Thoracic aorta (tissue), 2 donors: ENCODE measurements at places on chromosomes 2 and 18.

GRCh38 chr2:129925381-129925780 lies 54.1 kb upstream of the RAB6C start:
- DNase-seq = no peak

DNA sequence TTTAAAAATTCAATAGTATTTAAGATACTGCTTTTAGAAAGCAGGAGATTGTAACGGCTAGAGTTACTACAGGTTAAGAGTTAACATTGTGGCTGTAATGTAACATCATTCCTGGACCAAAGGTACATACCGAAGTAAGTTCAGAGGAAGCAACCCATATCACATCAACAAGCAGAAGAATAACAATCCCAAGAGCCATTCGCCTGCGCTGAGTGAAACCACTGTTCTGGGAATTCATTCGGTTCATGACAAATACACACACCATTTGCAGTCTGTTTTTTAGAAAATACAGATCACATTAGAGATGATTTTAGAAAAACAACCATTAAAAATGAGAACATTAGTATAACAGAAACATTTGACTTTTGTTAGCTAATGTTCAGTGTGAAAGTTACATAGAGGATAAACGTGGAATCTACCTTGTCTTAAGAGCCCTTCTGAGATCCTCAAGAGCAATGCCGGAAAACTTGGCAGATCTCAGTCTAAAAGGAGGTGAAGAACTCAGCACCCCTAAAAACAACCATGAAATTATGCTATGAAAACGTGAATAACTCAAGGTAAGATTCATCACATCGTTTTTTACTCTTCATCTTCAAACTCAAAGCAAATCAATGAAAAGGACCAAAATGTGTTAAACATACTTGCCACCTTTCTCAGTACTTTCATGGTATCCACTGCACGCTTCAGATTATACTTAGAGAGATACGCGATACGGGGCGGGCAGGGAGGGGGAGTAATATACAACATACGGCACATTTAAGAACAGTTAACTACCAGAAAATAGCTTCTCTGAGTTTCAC lies 1.2 kb downstream of the SLC35F5 start:
- DNase-seq = no peak

- no peak for DNase-seq
These were observed 164.4 kb downstream of the SOCS6 start for GRCh38 chr18:70453058-70453775.

DNA sequence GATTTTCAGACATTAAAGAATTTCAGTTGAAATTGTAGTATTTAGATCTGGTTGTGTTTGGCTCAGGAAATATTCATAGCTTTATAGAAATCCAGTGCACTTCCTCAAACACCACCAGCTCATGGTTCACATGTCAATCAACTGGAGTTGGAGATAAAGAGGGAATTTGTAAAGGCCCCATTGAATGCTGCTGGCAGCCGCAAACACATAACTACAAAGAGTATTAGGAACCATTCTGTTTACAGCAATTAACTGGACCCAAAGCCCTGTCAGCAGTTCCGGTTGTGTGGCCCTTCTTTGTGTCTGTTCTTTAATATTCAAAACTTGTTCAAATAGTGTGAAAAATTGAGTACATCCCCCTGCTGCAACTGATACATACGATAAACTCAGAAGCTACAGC lies 107.4 kb upstream of the LRRTM4 start:
- DNase-seq = no peak

DNA sequence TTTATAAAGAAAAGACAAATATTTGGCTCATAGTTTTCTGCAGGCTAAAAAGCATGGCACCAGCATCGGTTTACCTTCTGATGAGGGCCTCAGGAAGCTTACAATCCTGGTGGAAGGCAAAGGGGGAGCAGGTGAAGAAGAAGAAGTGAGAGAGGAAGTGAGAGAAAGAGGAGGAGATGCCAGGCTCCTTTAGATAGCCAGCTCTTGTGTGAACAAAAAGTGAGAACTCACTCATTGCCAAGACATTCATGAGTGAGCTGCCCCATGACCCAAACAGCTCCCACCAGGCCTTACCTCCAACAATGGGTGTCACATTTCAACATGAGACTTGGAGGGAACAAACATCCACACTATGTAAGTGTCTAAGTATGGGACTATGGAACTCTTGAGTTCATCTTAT lies 14.3 kb downstream of the CCDC150 start:
- DNase-seq = no peak

DNA sequence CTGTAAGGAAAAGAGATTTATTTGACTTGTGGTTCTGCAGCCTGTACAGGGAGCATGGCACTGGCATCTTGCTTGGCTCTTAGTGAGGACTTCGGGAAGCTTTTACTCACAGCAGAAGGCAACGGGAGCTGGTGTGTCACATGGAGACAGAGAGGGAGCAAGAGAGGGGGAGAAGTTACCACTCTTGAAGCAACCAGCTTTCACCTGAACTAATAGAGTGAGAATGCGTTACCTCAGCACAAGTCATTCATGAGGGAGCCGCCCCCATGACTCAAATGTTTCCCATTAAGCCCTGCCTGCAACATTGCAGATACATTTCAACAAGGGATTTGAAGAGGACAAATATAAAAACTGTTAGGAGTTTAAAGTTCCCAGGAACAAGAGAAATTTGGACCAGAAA lies 190.0 kb downstream of the CYRIA start:
- no peak for DNase-seq

DNA sequence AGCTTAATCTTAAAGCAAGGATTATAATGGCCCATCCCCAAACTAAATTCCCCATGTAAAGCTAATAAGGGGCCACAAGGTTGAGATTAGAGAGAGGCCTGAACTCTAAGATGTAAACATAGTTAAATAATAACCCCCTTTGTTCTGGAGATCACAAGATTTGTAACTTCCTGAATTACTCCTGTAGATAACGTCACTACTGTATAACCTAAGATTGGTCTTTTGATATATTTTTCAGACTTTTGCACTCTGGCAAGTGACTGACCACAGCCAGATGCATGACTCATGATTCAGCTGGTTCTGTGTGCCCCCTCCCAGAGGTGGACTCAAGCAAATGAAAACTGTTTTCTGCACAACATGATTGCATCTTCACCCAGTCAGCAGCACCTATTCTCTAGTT lies 686.0 kb upstream of the DDX18 start:
- no peak for DNase-seq

- no peak for DNase-seq
These were observed 191.3 kb downstream of the MYO3B start for GRCh38 chr2:170369228-170369627.

DNA sequence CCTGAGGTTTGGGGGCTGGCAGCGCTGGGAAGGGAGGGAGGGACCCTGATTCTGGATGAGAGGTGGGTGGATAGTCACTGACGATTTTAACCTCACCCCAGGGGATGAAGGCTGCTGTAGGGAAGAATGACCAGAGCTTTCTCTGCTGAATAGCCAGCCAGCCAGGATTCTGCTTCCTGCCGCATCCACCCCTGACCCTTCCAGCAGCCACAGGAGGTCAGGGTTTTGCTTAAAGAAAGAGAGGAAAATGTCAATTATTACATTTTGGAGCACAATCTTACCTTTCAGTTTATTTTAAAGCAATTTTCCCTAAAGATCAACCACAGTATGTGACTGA lies 217.7 kb downstream of the GBX2 start:
- DNase-seq = no peak

- no peak for DNase-seq
These were observed 95.7 kb downstream of the CEP192 start for GRCh38 chr18:13086906-13087305.

- DNase-seq = no peak
These were observed 110.6 kb upstream of the FAM136A start for GRCh38 chr2:70412294-70413070.

- DNase-seq = no peak
These were observed 66.2 kb downstream of the CRACDL start for GRCh38 chr2:98869870-98870269.

DNA sequence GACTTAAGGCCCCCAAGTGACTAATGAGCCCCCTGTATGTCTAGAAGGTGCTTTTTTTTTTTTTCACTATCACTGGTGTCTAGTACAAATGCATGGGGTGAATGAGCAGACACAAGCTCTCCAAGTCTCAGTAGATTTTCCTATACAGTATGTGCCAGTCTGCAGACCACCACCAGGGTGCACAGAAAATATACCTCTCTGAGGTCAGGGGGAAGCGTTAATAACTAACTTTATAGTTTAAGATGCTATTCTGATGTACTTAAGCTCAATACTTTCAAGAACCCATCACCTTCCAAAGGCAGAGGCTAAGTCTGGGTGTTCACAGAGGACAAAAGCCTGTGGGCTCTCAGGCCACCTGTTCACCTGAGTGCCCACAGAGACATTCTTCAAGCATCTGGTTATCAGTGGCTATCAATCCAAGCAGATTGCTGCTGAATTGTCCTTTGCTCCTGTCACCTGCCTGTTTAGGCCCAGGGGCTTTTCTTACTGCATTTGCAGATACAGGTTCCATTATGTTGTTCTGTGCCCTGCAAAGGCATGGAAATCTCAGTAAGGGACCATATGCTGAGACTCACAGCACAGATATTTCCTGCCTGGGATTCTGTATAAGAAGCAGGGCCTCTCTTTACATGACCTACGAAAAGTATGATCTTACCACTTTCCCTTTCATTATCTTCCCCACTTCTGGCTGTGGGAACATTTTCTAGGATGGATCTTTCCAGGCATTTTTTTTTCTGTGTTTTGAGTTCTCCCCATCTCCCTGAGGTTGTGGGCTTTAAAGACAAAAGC lies 534.6 kb downstream of the TNS1 start:
- no peak for DNase-seq

GRCh38 chr2:218659988-218660358 lies 490 bp downstream of the BCS1L start:
- DNase-seq = no peak

- no peak for DNase-seq
These were observed 75.0 kb upstream of the PKDCC start for GRCh38 chr2:41972819-41973218.

DNA sequence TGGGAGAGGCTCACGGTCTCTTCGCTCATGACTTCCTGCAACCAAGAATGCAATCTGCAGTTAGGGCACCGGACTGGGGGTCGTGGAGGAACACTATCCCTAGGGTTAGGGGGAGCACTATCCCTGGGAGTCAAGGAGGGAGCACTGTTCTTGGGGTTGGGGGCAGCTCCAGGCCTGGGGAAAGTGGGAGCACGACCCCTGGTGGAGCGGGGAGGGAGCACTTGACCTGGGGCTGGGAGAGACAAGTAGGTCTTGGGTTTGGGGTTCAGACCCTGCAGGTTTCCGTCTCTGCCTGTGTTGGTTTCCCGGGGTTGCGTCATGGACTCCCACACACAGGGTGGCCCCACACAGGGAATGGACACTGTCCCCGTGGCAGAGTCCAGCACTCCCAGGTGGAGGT lies 133.6 kb downstream of the TPO start:
- DNase-seq = no peak

DNA sequence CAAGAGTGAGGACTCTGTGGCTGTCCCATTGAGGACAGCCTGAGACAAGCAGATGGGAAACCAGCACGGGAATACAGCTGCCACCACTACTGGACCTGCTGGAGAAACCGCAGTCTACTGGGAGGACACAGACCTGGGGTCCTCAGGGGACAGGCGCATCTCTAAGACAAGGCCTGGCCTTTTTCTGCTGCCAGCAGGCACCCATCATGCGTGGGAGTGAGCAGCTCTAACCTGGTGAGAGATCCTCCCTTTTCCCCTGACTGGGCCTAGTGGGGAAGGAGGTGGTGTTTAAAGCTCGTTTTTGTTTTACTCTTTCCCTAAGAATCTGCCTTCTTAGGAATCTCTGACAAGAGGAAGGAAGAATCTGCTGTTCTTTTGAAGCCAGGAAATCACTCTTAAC lies 36.6 kb downstream of the CYRIA start:
- DNase-seq = no peak

GRCh38 chr2:48145845-48146452 lies 239.7 kb upstream of the FBXO11 start:
- no peak for DNase-seq

DNA sequence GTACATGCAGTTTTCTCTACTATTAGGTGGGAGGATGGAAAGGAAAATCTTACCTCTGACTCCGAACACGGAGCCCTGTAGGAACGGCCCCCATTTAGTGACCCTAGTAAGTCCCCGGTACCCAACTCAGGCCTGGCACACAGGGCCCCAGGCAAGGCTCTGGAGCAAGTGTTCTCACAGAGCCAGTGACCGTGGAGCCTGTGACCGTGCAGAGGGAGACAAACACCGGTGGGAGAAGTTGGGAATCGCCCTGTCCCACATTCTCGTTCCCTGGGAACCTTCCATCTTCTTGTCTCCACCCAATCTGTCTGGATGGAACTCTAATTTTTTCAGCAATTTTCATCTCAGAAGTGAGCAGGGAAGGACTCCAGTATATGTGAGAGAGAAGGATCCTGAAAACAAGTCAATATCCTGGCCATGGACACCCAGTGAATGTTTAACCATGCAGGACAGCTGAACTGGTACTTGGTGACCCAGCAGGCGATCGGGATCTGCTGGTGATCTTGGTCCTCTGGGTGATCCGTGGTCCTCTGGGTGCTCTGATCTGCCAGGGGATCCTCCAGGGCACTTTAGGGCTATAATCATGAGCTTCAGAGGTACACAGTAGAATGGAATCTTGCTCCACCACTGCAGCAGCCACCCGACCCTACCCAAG lies 348.6 kb upstream of the ID2 start:
- DNase-seq = no peak

DNA sequence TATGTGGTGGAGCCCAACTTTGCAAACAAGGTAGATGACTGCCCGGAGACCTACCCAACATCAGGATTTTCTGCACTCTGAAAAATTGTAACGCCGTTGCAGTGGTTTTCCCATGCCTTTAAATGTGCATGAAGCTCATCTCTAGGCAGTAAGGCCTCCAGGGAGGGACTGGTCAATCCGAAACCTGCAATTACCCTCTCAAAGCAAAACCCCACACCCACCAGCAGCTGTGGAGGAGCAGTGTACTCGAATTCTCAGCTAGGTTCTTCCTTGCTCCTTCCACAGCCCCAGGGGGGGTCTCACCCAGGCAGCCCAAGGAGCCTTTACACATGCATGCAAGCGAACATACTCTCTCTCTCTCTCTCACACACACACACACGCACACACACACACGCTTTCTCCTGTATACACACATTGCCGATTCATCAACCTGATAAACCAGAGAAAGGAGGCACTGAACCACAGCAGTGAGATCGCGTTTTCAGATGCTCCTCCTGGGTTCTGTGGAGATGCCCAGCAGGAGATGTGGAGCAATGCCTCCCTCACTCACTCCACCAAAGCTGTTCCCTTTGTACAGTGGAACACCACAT lies 109.2 kb downstream of the VIT start:
- no peak for DNase-seq
